ENCODE measurements at places on chromosomes 7 and 10.
A peak's percentile ranks its signal among the peaks of the same experiment; 100 is the strongest.

DNA sequence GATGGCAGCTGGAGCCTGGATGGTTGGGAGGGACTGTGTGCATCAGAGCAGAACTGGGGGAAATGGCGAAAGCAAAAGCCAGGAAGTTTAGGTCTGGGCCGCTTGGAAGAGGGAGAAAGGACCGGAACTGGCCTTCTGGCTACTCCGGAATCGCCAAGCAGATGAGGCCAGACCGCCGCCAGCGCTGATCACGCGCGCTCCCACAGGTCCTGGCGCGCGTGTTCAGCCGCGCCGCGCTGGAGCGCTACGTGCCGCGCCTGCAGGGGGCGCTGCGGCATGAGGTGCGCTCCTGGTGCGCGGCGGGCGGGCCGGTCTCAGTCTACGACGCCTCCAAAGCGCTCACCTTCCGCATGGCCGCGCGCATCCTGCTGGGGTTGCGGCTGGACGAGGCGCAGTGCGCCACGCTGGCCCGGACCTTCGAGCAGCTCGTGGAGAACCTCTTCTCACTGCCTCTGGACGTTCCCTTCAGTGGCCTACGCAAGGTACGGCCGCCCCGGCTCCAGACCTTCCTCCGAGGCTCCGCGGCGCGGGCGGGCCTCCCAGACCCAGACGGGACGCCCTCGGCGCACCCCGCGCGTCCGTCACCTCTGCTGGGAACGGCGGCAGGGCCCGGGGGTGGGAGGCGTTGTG is 2.0 kb downstream of the CYP26C1 start:
- peak; percentile 81 for DNase-seq

DNA sequence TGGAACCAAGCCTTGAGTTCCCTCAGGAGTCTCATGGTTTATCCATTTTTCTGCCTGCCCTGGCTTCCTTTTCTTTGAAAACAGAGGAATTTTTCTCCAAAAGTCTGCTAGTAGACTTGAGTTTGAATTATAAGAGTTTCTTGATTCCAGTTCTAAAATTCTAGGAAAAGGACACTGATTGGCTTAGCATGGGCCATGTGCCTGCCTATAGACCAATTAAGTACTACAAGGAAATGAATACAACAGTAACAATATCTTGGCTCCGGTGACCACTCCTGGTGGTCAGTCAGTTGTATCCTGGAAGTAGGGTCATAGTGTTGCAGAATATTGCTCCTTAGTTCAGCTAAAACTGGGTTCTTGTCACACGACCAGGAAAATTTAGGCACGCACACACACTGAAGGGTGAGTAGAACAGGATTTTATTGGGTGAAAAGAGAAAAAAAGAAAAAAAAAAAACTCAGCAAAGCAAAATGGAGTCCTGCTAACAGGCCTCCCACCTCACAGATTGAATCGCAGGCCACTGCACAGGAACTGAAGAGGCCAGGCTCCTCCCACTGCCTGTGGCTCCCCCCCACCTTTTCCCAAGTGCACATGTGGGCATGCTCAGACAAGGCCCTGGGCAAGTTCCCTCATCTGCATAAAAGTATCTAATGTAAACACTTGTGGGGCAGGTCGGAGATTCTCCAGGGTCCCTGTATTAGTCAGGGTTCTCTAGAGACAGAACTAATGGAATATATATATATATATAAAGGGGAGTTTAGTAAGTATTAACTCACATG is 155.1 kb downstream of the LYZL1 start:
- DNase-seq = peak; percentile 21

GRCh38 chr7:99219985-99220384 is 12.1 kb upstream of the KPNA7 start:
- DNase-seq = no peak

DNA sequence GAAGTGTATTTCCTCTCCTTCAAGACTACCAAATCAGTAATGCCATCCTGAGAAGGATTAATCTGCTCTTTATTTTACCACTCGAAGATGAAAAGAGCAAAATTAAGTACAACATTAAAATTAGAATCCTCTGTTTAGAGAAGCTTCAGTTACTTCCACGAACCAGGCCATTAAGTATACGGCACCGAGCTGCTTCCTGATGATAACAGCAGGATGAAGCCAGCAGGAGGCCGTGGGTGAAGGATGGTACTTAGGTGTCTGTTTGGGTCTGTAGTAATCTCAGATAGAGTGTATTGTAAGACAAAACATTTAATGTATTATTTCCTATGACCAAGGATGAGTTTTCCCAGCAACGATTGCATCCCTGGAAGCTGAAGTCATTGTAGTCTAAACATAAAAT is 362.8 kb downstream of the SFMBT2 start:
- DNase-seq = no peak

DNA sequence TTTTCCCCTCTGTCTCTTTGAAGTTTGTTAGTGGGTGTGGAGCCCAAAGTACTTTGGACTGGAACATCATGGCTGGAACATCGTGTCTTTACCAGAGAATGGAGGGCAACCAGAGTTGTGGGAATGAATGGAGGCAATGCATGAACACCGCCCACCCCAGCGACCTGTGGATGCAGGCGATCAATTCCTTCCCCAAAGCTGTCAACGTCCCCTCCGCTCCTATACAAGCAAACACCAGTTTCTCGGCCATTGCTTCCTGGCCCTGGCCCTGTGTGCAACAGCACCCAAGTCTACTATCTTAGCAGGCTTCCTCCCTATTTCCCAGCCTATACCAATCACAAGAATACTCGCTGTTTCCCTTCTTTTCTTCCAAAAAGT is 62.6 kb downstream of the CARD11 start:
- DNase-seq = no peak

- DNase-seq = peak; percentile 32
Measured at GRCh38 chr7:27164367-27165088, 809 bp downstream of the HOXA9 start.

DNA sequence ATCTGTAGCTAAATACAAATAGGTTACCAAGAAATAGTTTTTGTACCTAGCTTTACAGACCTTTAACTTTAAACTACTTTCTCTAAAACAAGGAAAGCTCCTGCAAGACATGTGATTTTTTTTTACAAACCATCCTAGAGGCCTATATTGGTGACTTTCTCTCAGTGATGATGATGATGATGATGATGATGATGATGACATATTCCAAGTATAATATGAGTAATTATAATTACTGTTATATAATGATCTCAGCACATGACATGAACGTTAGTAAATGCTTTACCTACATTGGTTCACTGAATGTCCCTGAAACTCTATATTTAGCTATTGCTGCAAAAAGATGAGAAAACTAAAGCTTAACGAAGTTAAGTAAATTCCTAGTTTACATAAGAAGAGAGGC is 107.9 kb upstream of the LRGUK start:
- DNase-seq = no peak

GRCh38 chr7:16368885-16369284 is 52.5 kb downstream of the CRPPA start:
- no peak for DNase-seq

GRCh38 chr10:43945908-43946307 is 297.2 kb upstream of the ZNF32 start:
- no peak for DNase-seq

All from activated CD4-positive, alpha-beta T cell treated with anti-CD3 and anti-CD28 coated beads for 36 hours (primary cell).